ENCODE measurements at places on chromosomes 5 and 9.
A peak's percentile ranks its signal among the peaks of the same experiment; 100 is the strongest.

DNA sequence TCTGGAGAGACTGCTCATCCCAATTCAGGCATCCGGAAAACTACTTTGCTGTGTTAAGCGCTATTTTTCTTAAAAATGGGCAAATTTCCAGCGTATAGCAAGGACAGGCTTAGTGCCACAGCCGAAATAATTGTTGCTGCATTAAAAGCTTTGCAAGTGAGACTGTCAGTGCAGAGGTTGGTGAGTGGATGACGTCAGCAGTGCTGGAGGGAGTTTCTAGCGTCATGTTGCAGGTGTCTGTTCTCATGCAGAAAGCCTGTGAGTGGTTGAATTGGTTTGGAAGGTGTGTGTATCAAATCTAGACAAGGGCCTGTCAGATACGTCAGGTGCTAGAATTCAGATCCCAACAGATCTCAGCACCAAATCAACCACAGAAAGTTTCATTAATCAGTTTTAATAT, 204.4 kb downstream of the TRIO start:
- no peak for ATAC-seq

DNA sequence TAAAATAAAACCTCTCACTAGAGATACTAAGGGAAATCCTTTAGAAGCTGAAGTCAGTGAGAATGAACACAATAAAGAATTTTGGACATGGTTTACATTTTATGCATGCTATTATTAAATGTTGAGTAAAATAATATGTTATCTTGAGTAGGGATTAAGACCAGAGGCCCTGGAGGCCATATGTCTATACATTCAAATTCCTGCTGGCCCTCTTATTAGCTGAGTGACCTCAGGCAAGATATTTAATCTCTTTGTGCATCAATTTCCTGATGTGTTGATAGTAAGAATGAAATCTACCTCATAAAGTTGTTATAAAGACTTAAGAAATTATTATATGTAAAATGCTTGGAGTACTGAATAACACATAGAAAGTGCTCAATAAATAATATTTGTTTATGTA, 281.1 kb upstream of the KLF4 start:
- no peak for ATAC-seq

DNA sequence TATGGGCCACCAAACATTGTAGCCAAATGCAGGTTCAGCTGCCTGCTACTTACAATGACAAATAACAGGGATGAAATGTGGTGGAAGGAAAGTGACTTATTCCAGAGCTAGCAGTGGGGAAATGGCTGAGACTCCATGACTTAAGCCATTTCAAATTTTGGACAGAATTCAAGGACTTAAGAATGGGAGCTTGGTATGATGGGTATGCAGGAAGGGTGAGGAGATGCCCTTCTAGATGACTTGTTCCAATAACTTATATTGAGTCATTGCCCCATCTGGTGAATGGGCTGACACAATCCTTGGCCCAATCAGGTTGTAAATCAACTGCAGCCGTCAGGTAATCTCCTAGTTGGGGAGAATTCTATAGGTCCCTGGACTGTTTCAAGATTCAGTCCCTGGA, 230.7 kb upstream of the SGCD start:
- no peak for ATAC-seq

GRCh38 chr9:89313842-89314241, 2.8 kb downstream of the CKS2 start:
- ATAC-seq: no peak

DNA sequence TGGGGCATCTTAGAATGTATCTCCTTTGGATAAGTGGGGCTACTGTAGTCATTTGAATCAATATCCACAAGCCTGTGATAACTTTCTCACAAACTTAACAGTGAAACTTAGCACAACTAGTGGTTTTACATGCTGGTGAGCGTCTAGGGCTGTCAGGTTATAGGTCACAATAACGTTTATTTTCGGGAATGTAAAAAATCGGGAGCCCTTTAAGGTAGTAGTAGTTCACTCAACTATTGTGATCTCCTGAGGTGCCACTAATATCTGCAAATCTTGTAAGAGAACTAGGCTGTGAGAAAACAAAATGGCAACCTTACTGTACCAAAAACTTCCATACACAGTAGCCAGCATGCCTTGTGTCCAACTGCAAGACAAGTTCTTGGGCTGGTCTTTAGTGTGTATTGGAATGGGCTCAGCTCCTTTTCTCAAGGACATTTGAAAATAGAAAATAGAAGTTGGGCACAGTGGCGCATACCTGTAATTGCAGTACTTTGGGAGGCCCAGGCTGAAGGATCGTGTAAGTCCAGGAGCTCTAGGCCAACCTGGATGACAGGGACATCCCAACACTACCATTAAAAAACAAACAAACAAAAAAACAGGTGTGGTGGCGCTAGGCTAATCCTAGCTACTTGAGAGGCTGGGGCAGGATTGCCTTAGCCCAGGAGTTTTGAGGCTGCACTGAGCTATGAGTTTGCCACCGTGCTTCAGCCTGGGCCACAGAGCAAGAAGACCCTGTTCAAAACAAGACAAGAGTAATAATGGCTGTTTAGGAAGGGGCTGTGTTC, 5.2 kb upstream of the PKN3 start:
- no peak for ATAC-seq

DNA sequence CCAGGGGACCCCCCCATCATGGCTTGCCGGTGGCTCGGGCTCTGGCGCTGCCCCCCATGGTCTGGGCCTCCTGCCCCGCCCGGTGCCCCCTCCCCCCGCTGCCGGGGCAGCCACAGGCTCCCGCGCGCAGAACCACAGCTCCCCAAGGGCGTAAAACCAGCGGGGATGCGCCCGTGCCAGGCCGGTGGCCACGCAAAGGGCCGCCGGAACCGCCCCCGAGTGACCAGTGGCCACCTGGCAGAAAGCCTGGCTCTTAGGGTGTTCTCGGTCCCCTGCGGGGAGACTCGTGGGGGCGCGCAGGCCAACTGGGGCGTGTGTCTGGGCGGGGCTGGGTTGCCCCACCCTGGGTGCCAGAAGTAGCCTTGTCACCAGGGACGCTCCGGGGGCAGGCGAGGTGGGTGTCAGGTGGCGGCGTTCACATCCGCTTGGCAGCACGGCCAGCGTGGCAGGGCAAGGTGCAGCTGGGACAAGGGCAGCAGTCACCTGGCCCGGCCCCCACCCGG, 515 bp upstream of the AGPAT2 start:
- peak; percentile 35 for ATAC-seq

- ATAC-seq: no peak
Observed at GRCh38 chr5:2841208-2841607, 89.7 kb upstream of the IRX2 start.

DNA sequence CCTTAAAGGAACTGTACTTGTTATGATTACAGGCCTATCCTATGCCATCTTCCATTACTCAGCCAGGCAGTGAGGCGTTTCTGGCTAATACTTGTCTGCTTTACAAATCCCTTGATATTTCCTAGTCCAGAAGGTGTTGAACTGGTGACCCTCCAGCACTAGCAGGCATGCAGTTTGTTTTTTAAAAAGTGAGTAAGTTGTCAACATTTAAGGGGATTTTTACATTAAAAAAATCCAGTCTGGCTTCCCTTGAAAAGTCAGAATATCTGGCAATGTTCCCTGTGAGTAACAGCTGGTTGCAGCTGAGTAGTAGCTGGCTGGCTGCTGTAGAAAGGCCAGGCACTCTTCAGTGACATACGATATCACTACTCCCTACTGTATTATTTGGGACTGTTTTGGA, 21.8 kb downstream of the GRIN3A start:
- ATAC-seq: no peak

- ATAC-seq: no peak
Observed at GRCh38 chr9:73810585-73811215, 659.0 kb downstream of the ANXA1 start.

DNA sequence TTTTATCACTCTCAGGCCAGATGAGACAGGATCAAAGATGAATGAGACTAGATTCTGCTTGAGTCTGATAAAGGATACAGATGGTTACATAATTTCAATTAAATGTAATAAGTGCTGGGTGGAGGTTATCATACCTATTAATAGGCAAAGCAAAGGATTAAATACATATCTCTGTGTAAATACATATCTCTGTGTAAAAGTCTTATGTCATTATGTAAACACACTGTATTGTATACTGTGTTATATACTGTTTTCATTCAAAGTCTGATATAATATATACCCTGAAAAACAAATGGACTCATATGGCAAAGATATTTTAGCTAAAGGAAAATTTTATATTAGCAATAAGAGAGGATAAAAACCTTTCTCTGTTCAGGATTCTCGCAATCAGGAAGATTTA, 605.8 kb upstream of the PTGER4 start:
- ATAC-seq: no peak
